ENCODE measurements at places on chromosomes 7 and 10.

GRCh38 chr10:31678139-31678536, 250.5 kb downstream of the ARHGAP12 start:
- DNase-seq: no peak

GRCh38 chr7:86980223-86980622, 79.2 kb downstream of the ELAPOR2 start:
- DNase-seq: no peak

GRCh38 chr10:1115607-1115955, 59.4 kb downstream of the WDR37 start:
- DNase-seq: no peak

DNA sequence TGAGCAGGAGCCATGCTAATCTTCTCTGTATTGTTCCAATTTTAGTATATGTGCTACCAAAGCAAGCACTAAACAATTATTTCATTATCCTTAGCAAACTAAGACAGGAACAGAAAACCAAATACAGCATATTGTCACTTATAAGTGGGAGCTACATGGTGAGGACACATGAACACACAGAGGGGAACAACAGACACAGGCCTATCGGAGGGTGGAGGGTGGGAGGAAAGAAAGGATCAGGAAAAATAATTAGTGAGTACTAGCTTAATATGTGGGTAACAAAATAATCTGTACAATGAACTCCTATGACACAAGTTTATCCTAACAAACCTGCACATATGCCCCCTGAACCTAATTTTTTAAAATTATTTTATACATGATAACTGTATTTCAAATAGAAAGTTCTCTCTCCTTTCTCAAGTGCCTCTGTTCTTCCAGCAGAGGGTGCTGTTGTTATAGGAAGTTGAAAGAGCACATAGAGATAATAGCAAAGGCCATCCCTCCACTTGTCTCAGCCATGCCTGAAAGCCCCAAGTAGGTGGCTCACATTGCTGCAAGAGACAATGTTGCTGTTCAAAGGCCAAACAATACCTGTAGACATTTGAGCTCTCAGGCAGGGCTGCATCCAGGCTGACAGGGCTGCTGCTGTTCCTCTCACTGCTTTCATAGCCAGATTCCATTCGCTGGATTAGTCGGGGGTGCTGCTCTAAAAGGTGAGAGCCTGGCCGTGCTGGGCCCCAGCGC, 33.4 kb upstream of the PPP3CB start:
- peak; percentile 80 for DNase-seq

- DNase-seq: no peak
Measured at GRCh38 chr7:33251301-33251700, 121.9 kb downstream of the BBS9 start.

Measured in CD4-positive, alpha-beta T cell treated with Interleukin-12 subunit alpha and Interleukin-12 subunit beta, for 1 hour (primary cell).